Dermis microvascular lymphatic vessel endothelial cell (primary cell): ENCODE measurements at places on chromosomes 7 and 10. TPM values are rescaled to one million over a fixed set of nuclear protein-coding genes. Genes with fewer than 3 reads are reported as not detected.

The RBP4 gene
- total RNA-seq = not detected in 2 replicates

The HOXA1 gene
- total RNA-seq = 0.51 and 1.0 TPM in 2 replicates

The EGFR gene
- 0.26 and 0.38 TPM in 2 replicates for total RNA-seq

The NUDT5 gene
- 39.9 and 43.6 TPM in 2 replicates for total RNA-seq

- DNase-seq = no peak
Measured at GRCh38 chr7:13032576-13032975, 345.1 kb downstream of the ARL4A start.

DNA sequence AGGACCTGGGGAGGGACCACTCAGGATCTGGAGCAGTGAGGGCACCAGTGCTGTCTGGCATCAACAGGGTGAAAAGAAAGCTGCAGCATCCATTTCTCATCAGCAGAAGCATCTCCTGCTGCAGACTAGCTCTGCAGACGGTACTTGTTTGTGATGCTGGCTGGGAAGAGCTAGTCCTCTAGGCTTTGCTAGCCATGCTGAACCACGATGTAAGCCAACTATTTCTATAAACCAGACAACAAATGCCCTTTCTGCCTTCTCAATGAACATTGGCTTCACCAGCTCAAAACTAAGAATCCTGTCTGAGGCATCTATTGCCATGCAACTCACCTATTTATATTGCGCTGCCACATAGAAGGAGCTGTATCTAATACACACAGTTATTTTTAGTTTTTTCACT is 65.6 kb downstream of the CTTNBP2 start:
- DNase-seq = no peak

- DNase-seq = no peak
Measured at GRCh38 chr7:1610013-1610677, 40.3 kb upstream of the PSMG3 start.

DNA sequence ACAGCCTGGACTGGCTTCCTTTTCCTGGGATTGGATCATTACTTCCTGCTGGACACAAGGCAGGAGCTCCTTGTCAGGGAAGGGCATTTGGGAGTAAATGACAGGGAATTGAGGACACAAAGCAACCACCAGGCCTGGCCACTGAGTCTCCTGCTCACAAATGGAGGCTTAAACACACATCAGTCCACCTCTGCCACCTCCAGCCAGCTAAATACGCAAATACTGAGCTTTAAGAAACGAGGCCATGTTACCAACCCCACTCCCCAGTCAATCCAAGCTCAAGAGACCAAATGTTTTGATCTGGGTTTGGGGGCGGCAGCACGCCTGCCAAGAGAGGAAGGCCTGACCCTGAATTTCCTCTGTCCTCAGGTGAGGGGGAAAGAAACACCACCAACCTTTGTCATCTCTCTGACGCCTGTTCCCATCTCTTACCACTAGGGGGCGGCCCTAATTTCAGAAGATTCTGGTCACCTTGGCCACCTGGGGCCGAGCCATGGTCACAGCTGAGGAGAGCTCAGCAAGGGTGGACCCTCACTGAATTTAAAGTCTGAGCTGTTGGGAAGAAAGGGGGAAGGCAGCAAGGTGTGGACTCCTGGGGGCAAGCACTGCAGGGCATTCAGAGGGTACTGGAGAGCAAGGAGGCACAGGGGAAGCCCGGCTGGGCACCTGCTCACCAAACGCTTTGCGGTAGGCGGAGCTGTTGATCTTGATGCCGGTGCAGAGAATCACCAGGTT is 16.5 kb downstream of the AIFM2 start:
- peak; percentile 41 for DNase-seq

GRCh38 chr7:22127835-22128527 is 182.3 kb upstream of the CDCA7L start:
- DNase-seq = peak; percentile 95
